ENCODE measurements at places on chromosomes 6 and 20.

DNA sequence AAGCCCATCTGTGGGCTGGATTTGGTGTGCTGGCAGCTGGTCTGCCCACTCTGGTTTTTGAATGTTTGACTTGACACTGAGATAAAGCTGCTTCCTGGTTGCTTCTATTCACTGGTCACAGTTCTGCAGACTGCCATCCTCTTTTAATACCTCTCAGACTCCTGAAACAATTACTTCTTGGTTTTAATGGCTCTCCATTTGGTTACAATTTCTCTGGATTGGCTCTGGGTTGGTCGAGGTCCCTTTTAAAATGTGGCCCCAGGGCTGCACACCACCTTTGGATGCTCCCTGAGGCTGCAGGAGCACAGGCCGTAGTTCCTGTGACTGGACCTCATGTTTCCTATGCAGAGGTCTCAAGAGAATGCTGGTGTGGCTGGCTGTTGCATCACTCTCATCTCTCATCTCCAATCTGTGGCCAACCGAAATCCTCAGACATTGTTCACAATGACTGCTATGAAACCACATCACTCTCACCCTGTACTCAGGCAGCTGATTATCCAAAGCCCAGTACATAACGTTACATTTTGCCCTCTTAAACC, 98.5 kb downstream of the INSM1 start:
- DNase-seq = no peak

DNA sequence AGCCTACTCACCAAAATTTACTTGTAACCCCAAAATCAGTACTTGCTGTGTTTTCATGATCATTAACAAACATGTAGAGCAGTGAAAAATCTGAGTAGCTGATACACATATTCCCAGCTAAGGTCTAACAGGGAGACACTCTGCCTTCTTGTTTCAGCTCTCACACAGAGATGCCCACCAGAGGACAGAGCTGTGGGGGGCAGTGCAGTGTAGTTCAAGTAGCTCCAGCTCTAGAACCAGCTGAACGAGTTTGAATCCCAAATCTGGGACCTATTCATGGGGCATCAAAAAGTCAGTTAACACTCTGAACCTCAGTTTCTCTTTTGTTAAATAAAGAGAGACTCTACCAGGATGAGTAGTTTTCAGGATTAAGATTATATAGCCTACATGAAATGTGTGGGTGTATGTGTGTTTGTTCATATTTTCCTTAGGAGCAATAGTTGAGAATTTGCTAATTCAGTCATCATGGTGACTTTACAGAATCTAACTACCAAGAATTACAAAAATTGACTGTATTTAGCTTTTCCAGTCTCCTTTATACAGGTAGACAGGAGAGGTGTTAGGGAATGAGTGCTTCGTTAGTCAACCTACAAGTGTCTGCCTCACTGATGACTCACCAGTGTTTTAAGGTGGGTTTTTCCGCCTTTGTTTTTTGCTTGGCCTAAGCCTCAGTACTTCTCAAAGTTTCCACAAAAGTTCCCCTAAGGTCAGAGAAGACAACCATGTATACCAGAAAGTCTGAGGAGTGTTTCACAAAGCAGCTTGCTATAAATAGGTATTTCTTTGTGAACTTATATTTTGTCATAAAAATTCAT, 164.0 kb upstream of the RUNX2 start:
- peak; percentile 72 for DNase-seq

GRCh38 chr6:127115084-127115655, 3.3 kb upstream of the RSPO3 start:
- no peak for DNase-seq

GRCh38 chr20:50915424-50915823, 15.8 kb downstream of the ADNP start:
- DNase-seq = no peak

- no peak for DNase-seq
These were observed 14.9 kb upstream of the RFPL4B start for GRCh38 chr6:112332274-112332673.

DNA sequence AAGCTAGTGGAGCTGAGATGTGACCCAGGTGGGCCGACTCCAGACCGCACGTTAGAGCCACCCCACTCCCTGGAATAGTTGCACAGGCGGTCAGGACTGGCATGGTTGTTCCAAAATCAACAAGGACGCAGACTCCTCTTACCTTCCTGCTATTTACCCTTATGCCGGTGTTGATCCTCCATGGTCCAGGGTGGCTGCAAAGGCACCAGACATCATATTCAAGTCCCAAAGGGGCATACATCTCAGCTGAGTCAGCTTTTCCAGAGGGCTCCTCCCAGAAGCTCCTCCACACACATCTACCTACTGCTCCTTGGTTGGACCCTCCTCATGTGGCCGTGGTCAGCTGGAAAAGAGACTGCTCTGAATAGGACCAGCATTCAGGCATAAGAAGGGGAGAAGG, 112.2 kb downstream of the SYCP2 start:
- no peak for DNase-seq

- no peak for DNase-seq
These were observed 18.9 kb upstream of the TRAF3IP2 start for GRCh38 chr6:111624401-111625098.

DNA sequence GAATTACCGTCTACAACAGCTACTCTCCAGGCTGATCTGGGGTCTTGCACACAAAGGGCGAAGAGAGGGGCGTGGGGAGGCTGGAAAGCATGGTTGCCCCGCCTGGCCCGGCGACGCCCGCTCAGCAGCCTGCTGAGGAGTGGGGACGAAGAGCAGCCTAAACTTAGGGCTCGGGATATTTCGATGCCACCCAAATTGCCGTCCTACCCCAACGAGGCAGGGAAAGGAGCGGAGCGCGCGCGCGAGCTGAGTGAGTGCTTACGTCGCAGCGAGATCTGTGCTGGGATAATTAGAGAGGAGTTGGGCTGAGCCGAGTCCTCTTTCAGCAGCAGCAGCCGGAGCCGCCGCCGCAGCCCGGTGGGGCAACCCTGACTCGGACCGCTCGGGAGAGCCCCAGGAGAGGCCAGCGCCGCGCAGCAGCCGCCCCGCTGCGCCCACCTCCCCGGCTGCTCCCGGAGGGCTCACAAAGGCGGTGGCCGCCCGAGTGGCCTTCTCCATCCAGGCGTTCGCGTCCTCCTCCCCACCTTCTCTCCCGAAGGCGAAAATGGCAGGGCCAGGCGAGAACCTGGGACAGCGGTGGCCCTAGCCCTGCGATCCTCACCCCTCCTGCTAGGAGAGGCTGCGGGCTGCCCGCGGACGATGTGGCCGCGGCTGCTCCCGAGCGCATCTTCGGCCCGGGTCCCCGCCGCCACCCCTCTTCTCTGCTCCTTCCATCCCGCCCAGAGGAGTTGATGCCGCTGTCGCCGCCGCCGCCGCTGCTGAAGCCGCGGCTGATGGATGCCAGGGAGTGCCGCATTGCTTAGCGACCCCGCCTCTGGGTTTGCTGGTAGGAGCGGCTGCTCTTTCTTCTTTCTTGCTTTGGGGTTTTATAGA, at the start of gene CLVS2:
CLVS2 (plus strand) TSS at position 315 of the 873 bp plus-strand sequence. CDS start 1,543 bp downstream, outside the sequence.
- no peak for DNase-seq

DNA sequence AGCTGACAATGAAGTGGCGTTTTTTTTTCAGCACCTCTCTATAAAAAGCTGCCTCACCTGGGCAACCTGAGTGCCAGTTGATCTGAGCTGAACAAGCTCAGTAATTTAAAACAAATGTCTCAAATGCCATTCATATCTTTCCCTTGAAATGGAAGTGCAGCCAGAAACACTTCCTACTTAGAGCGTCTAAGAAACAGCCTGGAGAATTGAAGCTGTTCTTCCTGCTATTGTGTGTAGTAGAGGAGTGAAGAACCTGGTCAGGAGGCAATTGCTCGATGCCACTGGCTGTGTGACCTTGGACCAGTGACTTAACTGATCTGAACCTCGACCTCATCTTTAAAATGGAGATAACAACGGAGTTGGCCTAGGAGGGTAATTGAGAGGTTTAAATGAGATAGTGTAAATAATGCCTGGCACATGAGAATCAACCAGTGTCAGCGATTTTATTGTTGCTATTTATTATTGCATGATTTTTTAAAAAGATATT, 95.4 kb upstream of the FOXQ1 start:
- DNase-seq = no peak

GRCh38 chr6:93163146-93163545, 256.2 kb downstream of the EPHA7 start:
- no peak for DNase-seq

GRCh38 chr6:111813237-111813636, 60.0 kb downstream of the FYN start:
- DNase-seq = no peak

GRCh38 chr6:16089232-16090062, 39.4 kb upstream of the MYLIP start:
- DNase-seq = no peak

GRCh38 chr20:62524505-62524911, 48.7 kb upstream of the GATA5 start:
- DNase-seq = no peak

DNA sequence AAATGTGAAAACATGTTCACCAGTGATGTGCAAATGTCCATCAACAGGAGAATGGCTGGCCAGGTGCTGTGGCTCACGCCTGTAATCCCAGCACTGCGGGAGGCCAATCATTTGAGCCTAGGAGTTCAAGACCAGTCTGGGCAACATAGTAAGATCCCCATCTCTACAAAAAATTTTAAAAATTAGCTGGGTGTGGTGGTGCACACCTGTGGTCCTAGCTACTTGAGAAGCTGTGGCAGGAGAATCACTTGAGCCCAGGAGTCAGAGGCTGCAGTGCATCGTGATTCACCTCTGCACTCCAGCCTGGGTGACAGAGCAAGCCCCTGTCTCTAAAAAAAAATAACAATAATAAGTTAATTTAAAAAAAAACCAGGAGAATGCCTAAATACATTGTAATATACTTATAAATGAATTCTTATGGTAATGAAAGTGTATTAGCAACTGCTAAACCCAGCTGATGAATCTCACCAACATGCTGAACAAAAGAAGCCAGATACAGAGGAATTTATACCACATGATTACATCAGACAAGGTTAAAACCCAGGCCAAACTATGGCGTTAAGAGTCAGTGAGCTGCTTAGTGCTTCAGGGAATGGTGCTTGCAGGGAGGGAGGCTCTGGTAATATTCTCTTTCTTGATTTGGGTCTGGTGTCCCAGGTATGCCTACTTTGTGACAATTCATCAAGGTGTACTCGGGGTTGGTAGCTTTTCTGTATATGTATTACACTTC, 36.4 kb downstream of the RPP40 start:
- no peak for DNase-seq

DNA sequence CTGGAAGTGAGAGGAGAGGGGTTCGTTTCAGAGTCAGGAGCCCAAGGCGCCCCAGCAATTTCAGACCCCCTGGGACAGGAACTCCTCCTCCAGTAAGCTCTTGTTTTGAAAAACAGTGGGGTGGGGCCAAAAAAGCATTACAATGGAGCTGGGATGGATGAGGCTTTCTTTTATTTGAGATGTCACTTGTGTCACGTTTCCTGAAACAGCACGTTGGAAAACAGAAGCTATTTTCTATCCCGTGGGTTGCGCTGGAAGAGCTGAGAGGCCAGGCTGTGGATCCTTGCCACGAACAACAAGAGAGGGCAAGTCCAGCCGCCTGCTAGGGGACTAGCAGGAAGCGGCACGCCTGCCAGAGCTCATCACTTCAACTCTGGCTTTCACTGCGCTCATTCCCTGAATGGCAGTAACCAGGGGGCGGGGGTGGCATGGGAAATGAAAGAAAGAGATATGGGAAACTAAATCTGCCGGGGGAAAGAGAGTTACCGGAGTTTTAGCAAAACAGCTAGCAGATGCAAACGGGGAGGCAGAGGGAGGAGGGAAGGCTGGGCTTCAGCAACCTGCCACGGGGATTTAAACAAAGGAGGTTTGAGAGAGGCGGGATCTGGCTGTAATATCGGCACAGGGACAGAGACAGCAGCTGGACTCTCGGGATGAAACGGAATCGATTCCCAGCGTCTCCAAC, 34.6 kb downstream of the GCNT2 start:
- DNase-seq = no peak

- no peak for DNase-seq
These were observed 311.2 kb downstream of the NRN1 start for GRCh38 chr6:5695260-5696245.

DNA sequence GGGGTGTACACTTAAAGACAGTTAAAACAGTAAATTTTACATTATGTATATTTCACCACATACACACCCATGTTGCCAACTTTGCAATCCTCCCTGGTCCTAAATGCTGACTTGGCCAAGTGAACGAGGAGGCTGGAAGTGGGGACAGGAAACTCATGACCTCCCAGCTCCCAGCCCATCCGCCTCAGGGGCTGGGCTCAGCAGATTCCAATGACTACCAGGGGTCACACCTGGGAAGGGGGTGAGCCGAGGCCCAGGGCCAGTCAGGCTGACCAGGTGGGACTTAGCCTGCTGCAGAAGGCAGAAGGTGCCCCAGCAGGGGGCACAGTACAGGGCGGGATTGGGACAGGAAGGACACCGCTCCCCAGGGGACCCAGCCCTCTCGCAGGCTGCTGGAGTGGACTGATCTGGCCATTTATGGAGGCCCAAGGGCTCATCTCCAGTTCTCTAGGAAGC, 2.4 kb downstream of the SIGLEC1 start:
- DNase-seq = no peak

DNA sequence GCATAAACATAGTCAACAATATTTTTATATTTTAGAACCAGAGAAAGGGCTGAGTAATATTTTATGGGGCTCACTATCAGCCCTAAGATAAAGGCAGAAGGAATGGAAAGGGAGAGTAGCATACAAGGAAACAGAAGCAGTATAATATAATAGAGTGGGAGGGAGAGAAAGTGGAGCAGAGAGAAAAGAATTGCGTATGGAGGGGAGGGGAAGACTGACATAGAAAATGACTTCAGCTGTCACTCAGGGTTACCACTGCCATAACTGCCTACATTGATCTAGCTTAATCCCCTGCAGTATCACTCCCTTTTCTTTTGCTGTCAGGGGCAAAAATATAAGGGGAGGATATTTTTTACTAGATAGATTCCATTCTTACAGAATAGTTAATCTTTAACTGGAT, 1133.5 kb upstream of the MAP3K7 start:
- DNase-seq = no peak

GRCh38 chr20:34562641-34563040, 4.1 kb downstream of the MAP1LC3A start:
- no peak for DNase-seq

- DNase-seq = no peak
These were observed 4.6 kb upstream of the PREX1 start for GRCh38 chr20:48832405-48832730.

GRCh38 chr20:52779125-52779524, 193.0 kb upstream of the TSHZ2 start:
- no peak for DNase-seq

DNA sequence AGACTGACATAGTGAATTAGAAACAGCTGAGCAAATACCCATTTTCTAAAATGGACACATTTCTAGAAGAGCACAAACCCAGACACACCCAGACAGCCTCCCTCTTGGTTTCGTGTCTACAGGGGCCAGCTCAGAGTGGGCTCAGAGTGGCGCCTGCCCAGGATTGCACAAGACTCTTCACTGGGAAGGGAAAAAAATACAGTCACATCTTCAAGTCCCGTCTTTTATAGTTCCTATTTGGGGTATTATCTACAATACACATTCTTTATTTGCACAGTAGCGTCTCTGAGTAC, 246.1 kb upstream of the AFDN start:
- DNase-seq = no peak

DNA sequence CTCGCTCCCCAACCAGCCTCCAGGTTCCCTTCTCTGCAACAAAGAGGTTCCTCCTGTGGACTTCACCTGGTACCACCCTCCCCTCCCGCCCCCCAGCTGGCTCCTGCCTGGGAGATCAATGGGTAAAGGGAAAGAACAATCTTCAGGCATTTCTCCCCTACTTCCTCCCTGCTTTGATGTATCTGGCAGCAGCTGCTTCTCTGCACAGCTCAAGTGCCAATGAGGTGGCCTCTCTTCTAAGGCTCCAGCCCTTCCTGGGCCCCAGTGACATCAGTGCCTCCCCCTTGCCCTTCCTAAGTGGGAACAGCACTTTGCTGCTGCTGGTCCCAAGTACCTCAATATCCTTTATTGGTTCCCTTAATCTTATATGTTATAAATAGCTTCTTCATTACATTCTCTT, 23.5 kb downstream of the MOCS1 start:
- no peak for DNase-seq

All from activated naive CD4-positive, alpha-beta T cell treated with anti-CD3 and anti-CD28 coated beads for 36 hours (primary cell).